ENCODE measurements at places on chromosomes 11 and 22. TPM values are rescaled to one million over a fixed set of nuclear protein-coding genes. Genes with fewer than 3 reads are reported as not detected.

OR8A1 gene
- total RNA-seq, result not detected

IGLL1 gene
- not detected for total RNA-seq

NCAM1 gene
- 505 TPM for total RNA-seq

AMPD3 gene
- 0.78 TPM for total RNA-seq

CABP4 gene
- not detected for total RNA-seq
